HCT116 (cell line): ENCODE measurements at places on chromosomes 13 and 19. TPM values are rescaled to one million over a fixed set of nuclear protein-coding genes. Genes with fewer than 3 reads are reported as not detected.

DNA sequence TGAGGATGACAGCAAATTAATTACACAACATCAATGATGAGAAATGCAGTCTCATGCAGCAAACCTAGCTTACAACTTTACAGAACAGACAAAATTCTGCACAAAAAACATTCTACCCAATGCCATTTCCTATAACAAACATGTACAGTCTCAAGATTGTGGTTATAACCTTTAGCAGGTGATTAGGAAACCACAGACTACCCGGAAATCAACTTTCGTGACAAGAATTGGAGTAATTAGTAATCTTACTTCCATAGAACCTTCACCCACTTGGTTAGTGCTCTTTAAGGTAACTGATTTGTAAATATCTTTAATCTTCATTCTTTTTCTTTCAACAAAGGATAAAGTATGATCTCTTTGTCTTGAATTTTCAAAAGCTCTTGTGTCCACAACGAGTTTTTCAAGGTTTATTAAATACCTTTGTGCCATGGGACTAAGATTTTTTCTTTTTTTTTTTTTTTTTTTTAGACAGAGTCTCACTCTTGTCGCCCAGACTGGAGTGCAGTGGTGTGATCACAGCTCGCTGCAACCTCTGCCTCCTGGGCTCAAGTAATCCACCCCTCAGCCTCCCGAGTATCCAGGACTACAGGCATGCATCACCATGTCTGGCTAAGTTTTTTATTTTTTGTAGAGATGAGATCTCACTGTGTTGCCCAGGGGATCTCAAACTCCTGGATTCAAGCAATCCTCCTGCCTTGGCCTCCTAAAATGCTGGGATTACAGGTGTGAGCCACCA lies 78.8 kb downstream of the MAP4K1 start:
- H3K36me3 ChIP-seq, result no peaks in the 10 kb centered on the region
- H3K27me3 ChIP-seq, result no peaks in the 10 kb centered on the region
- H3K27ac ChIP-seq, result no peak overlapping the region
- no peak overlapping the region for H3K4me3 ChIP-seq

DNA sequence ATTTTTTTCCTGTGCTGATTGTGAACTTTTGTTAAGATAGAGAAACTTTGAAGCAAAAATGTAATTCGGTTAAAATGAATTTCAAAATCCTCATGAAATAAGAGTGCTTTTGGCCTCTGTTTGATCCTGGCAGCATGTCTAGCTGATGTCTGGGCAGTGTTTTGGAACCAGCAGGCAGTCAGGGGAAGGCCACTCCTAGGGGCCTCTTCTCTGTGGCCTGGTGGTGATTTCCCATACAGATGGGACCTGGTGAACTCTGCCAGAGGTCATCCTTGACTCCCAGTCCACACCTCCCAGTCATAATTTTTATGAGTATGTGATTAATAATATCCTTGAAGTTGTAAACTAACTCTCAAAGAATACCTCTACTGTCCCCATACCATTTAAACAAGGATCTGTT lies 226.6 kb downstream of the PCCA start:
- no peaks in the 10 kb centered on the region for H3K36me3 ChIP-seq
- no peak overlapping the region for H3K27ac ChIP-seq
- no peak overlapping the region for H3K4me3 ChIP-seq

GRCh38 chr19:19406878-19407632 lies 1.6 kb downstream of the GATAD2A start:
- peaks cover 59% of the 10 kb centered on the region for H3K4me1 ChIP-seq
- H3K27me3 ChIP-seq, result no peaks in the 10 kb centered on the region
- no peak for DNase-seq
- H3K4me3 ChIP-seq, result peak overlapping the region; percentile 56

DNA sequence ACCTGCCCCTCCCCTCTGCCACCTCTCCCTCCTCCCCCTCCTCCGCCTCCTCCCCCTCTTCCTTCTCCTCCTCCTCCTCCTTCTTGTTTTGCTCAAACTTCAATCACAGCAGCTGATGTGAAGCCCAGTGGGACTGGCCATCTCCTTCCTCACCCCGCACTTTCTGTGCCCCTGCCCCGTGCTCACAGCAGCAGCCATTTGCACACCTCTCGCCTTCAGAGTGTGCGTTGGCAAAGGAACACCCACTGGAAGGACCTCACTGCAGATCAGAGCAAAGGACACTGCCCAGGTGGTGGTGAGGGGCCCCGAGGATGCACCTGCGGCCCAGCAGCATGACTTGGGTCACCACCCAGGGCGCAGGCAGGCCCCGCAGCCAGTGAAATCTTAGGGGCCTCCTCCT lies 98.8 kb downstream of the SOX1 start:
- H3K27me3 ChIP-seq, result peaks cover 10% of the 10 kb centered on the region; the same call in 1 of the 2 replicates
- no peak overlapping the region for H3K27ac ChIP-seq
- DNase-seq, result no peak
- H3K4me1 ChIP-seq, result no peaks in the 10 kb centered on the region
- H3K36me3 ChIP-seq, result no peaks in the 10 kb centered on the region

GRCh38 chr19:1457031-1457739 lies 7.3 kb downstream of the APC2 start:
- no peak overlapping the region for H3K4me3 ChIP-seq
- no peaks in the 10 kb centered on the region for H3K27me3 ChIP-seq
- DNase-seq, result no peak
- peaks cover 23% of the 10 kb centered on the region for H3K4me1 ChIP-seq

DNA sequence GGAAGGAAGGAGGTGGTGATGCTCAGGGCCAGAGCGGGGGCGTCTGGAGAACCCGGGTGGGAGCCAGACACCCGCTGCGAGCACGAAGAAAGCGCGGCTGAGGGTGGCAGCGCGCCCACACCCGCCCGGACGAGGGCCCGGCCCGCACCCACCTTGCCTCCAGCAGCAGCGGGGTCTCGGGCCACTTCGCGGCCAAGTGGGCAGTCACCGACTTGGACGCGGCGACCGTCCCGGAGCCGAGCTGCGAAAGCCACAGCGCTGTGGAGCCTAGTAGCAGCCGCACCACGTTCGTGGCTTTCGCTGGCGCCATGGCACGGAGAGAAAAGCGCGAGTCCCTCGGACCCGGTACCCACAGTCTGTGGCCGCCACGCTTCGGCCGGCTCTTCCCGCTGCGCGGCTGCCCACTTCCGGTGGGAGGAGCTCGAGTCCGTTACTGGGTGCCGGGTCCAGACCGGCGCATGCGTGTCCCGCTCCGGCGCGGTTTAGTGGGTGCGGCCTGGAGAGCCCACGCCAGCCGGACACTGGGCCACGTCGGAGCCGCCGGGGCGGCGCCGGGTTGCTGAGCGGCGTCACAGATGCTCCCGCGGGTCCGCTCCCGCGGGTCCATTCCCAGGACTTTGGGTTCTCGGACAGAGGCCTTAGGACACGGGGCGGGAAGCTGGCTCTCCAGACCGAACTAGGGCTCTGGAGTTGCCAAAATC lies at the start of gene UGGT2:
Gene UGGT2, minus strand, starts transcription at position 399 of the 701 bp plus-strand sequence. Its CDS starts 89 bp downstream, at position 310.
- peaks cover 5% of the 10 kb centered on the region; the same call in 1 of the 2 replicates for H3K4me1 ChIP-seq
- DNase-seq, result peak; percentile 91
- H3K36me3 ChIP-seq, result no peaks in the 10 kb centered on the region
- H3K27me3 ChIP-seq, result no peaks in the 10 kb centered on the region
- H3K4me3 ChIP-seq, result peak within 1 kb of the TSS; percentile 81

- H3K4me3 ChIP-seq, result no peak overlapping the region
- no peak overlapping the region for H3K27ac ChIP-seq
These were observed 90.3 kb downstream of the LHFPL6 start for GRCh38 chr13:39512687-39513086.

DNA sequence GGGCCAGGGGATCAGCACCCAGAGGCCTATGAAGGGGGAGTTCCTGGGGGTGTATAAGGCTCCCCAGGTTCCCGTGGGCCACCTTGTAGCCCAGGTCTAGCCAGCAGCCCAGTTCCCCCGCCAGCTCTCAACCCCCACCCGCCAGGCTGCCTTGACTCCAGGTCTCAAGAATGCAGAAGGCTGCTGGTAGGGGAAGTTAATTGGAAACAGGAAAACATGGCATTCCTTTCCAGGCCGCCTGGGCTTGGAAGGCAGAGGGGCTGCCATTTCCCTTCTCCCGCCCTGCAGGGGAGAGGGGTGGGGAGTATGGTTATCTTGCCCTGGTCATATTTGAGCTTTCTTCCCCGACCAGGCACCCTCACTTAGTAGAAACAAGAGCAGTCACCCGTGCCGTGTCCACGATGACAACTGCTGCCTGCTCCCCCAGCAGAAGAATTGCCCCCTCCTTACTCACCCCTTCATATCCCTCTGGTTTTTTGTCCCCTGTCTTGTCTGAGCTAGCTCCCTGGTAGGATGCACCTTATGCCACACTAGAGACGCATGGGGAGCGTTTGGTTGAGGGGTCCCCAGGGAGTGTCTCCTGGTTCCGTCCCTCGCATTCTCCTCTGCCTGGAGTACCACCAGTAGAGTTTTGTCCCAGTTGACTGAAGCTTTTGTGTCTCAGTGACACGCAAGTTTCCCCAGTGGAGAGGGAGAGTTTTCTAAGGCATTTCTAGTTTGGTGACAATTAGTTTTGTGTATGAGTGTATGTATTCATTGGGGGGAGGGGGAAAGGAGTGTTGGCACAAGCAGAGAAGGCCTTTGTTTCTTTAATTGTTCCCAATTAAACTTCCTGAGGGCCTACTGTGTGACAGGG lies 4.5 kb downstream of the BICRA start:
- H3K27ac ChIP-seq, result no peak overlapping the region
- H3K4me3 ChIP-seq, result no peak overlapping the region
- no peak for DNase-seq
- no peaks in the 10 kb centered on the region for H3K27me3 ChIP-seq

DNA sequence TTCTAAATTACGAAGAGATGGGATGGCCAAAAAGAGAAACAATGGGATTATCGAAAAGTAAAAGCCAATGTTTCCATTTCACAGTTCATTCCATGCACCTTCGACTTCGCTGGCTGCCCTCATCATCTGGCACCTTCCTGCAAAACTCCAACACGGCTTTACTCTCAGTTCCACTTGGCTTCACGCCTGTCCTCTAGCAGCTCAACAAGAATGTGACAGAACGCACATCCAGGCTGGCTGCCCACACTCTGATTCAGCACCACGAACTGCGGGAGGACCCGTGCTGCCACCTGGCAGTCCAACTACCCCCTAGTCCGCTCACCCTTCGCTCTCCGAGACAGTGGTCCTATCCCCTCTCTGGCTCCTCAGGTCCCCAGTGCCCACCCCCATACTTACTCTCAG lies 11.7 kb downstream of the ATP7B start:
- no peaks in the 10 kb centered on the region for H3K36me3 ChIP-seq
- H3K27ac ChIP-seq, result no peak overlapping the region
- no peak for DNase-seq
- H3K4me1 ChIP-seq, result peaks cover 5% of the 10 kb centered on the region; the same call in 1 of the 2 replicates
- H3K4me3 ChIP-seq, result no peak overlapping the region
- H3K27me3 ChIP-seq, result no peaks in the 10 kb centered on the region

- no peaks in the 10 kb centered on the region for H3K27me3 ChIP-seq
- no peaks in the 10 kb centered on the region for H3K4me1 ChIP-seq
- no peak overlapping the region for H3K27ac ChIP-seq
- no peak overlapping the region for H3K4me3 ChIP-seq
These were observed 47.0 kb downstream of the SPTBN4 start for GRCh38 chr19:40513741-40514315.

DNA sequence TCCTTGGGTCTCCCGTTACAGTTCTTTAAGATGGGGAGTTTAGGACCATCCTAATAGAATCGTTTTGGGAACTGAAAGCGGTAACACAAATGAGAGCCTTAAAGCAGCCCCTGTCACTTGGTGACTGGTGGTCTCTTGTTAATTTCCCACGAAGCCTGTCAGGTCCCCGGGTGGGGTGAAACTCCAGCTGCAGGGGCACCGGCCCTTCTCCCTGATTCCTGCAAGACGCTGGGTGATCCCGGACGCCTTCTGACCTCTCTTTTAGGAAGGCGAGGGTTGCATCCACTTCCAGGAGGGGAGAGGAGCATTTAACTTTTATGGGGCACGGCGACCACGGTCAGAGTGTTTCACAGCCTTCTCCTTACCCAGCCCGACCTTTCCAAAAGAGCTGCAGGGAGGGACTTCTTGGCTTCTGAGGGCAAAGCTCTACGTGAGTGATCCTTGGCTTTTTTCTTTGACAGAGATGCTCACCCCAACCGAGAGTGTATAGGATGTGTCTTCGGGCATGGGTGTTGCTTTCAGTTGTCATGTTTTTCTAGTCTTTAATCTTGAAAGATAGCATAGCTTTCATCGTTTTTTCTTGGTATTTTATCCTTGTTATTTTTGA lies 688 bp downstream of the ZNF225 start:
- H3K27ac ChIP-seq, result peak overlapping the region; percentile 34; the same call in 1 of the 2 replicates
- peaks cover 10% of the 10 kb centered on the region; the same call in 1 of the 2 replicates for H3K4me1 ChIP-seq
- H3K27me3 ChIP-seq, result no peaks in the 10 kb centered on the region
- H3K36me3 ChIP-seq, result peaks cover 3% of the 10 kb centered on the region; the same call in 1 of the 2 replicates
- peak overlapping the region; percentile 87 for H3K4me3 ChIP-seq

DNA sequence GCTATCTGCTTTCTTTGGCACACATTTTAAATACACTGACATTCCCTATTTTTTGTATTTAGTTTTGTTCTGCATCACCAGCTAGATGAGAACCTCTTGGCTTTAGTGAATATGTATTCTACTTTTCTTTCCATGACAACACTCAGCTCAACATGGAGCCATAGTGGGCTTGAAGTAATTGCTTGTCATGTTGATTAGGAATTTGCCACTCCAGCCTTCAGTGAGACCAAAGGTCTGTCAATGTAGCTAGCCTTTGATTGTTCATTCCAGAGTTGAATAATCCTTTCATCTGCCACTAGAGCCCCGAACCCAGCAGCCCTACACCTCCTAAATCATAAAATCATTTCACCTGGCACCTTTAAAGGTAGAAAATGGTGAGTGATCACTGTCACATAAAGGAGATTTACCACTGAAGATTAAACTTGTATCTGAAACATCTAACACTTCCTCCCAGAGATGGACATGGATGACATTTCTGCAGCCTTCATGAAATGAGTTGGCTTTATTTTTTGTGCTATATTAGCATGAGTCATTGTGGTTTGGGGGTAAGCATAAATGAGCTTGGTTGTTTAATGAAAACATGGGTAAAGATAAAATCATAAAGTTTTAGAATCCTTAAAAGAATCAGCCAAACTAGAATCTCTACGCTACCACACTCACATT lies 29.2 kb upstream of the GARRE1 start:
- H3K27ac ChIP-seq, result peak overlapping the region; percentile 1; the same call in 1 of the 2 replicates

DNA sequence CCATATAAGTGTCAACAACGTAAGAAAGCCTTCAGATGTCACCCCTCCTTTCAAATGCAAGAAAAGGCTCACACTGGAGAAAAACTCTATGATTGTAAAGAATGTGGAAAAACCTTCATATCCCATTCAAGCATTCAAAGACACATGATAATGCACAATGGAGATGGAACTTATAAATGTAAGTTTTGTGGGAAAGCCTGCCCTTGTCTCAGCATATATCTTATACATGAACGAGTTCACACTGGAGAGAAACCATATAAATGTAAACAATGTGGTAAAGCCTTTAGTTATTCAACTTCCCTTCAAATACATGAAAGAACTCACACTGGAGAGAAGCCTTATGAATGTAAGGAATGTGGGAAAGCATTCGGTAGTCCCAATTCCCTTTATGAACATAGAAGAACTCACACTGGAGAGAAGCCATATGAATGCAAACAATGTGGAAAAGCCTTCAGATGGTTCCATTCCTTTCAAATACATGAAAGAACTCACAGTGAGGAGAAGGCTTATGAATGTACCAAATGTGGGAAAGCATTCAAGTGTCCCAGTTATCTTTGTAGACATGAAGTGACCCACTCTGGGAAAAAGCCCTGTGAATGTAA lies 11.1 kb downstream of the ZNF844 start:
- no peaks in the 10 kb centered on the region for H3K36me3 ChIP-seq
- DNase-seq, result no peak
- no peaks in the 10 kb centered on the region for H3K4me1 ChIP-seq
- H3K27ac ChIP-seq, result no peak overlapping the region

MAP4K1 gene
- total RNA-seq, result 9.1 TPM

ARRDC5 gene
- total RNA-seq, result not detected

PTPRH gene
- total RNA-seq, result 15.9 TPM

SIGLEC14 gene
- total RNA-seq, result not detected

C19orf85 gene
- 0.34 TPM for total RNA-seq

TEX29 gene
- total RNA-seq, result not detected

ZNF470 gene
- total RNA-seq, result not detected

SOHLH2 gene
- not detected for total RNA-seq

SHANK1 gene
- 3.0 TPM for total RNA-seq

PABPC3 gene
- total RNA-seq, result 0.59 TPM

IZUMO1 gene
- total RNA-seq, result 1.7 TPM

ZNF296 gene
- total RNA-seq, result 9.2 TPM
